ENCODE measurements at places on chromosomes 5 and 9.

GRCh38 chr5:58066557-58066956 lies 393.3 kb downstream of the PLK2 start:
- DNase-seq, result no peak

DNA sequence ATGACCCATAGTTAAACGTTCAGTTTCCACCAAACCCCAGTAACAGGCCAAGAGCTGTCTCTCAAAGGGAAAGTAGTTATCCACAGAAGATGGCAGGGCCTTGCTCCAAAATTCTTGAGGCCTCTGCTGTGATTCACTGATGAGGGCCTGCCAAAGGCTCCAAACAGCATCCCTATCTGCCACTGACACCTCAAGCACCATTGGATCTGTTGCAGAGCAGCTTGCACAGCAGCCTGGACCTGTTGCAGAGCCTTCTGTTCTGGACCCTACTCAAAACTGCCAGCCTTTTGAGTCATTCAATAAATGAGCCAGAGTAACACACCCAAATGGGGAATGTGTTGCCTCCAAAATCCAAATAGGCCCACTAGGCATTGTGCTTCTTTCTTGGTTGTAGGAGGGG lies 741.5 kb upstream of the RGMB start:
- no peak for DNase-seq

DNA sequence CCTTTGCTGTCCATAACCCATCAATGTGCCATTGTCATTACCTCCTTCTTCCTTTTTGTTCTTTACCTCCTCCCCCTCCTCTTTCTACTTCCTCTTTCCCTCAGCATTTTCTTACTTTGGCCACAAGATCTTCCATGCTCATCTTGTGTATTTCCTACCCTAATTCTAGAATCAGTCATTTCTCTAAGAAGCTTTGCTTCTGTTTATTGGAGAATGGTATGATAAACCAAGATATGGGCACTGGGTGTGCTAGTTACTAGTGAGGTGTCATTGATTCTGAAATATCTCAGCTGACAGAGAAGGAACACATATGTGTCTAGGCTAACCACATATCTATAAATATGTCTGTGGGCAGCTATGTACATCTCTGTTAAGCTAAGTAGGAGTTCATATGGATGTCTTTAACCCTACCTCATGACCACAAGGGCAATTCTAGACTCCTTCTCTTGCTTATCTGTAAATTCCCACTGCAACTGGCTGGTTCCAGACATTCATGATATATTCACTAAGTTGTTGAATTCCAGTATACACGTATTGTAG lies 2051.3 kb upstream of the CDH9 start:
- DNase-seq, result no peak

DNA sequence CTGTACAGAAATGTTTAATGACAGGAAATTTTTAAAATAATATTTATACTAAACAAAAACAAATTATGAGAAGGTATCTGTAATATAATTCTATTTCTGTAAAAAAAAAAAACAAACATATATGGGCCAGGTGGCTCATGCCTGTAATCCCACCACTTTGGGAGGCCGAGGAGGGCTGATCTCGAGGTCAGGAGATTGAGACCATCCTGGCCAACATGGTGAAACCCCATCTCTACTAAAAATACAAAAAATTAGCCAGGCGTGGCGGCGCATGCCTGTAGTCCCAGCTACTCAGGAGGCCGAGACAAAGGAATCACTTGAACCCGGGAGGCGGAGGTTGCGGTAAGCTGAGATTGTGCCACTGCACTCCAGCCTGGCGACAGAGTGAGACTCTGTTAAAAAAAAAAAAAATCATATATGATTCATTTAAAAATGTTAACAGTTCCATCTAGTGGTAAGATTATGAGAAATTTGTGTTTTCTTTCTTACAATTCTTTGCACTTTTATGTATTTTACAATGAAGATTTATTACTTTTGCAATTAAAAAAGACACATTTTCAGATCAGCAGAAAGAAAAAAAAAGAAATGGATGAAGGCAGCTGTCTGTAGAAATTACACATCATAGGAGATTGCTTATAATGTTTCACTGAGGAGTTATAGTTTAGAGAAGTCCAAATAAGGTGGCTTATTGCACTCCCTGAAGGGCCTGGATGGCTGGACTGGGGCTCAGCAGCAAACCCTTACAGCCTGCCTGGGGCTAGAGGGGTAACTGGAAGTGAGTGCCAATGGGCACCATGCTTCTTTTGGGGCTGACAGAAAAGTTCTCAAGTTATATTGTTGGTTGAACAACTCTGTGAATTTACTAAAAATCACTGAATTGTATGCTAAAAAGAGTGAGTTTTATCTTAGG lies 20.3 kb downstream of the C9orf153 start:
- no peak for DNase-seq

- no peak for DNase-seq
Measured at GRCh38 chr9:105127863-105128220, 116.6 kb upstream of the SLC44A1 start.

DNA sequence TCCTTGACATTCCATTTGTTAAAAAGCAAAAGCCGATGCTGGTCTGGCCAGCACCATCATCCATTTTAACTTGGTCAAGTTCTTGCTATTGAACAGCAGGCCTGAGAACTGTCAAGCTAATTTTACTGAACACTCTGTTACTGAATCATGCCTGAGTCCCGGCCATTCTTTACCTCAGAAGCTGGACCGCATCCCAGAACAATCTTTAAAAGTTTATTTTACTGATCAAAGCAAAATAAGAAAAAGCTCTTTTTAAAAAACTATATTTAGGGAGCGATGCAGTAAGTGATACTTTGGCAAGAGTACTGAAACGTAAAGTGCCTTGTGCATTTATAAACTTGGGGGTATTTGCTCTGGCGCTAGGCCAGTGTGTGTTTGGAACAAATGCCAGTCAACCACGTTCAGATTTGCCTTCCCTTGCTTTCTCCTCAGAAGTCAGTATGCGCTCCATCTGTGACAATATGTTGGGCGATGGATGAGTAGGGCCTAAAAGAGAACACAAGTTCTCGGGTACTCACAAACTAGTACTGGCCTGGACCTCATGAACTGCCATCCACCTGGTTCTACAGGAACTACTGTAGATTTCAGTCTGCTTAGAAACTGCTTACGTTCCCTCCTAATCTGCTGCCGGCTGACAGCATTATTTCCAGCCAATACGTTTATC lies 161.9 kb downstream of the MAPKAP1 start:
- no peak for DNase-seq

GRCh38 chr5:64869419-64869818 lies 100.7 kb downstream of the CWC27 start:
- no peak for DNase-seq
